ENCODE measurements at places on chromosomes 4 and X.
A peak's percentile ranks its signal among the peaks of the same experiment; 100 is the strongest.

- no peak for DNase-seq
Measured at GRCh38 chr4:145069361-145069760, 28.6 kb downstream of the ANAPC10 start.

DNA sequence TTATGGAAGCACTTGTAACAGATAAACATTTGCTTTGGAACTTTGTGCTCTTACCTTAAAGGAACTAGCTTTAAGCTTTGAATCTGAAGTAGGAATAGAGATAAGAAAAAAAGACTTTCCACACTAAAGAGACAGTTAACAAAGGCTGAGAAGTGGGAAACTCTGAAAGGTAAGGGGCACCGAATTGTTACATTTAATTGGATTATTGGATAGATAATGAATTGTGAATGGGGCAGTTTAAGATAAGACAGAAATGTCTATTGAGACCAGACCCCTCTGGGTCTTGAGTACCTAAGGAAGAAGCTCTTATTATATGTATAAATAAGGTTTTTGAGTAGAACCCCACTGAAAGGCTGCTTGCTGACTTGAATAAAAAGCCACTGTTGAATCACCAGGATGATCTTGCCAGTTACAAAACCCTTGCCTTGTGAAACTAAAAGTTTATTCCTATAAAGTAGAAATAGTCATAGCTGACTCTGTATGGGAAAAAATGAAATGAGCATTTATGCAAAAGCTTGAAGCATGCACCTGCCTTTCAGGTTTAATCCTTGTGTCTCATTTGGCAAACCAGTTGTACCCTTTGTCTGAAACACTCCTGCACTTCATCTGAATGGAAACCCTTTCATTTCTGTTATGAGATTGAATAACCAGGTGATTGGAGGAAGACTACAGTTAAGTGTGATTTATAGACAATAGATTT lies 423.2 kb downstream of the RPA4 start:
- no peak for DNase-seq

GRCh38 chr4:174260099-174260498 lies 23.4 kb downstream of the FBXO8 start:
- DNase-seq: no peak

DNA sequence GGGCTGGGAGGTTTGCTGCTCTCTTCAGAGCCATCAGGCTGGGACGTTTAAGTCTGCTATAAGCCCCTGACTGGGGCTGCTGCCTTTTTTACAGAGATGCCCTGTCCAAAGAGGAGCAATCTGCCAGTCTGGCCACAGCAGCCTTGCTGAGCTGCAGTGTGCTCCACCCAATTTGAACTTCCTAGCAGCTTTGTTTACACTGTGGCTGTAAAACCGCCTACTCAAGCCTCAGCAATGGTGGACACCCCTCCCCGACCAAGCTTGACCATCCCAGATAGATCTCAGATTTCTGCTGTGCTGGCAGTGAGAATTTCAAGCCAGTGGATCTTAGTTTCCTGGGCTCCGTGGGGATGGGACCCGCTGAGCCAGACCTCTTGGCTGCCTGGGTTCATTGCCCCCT lies 40.7 kb downstream of the SPATA18 start:
- no peak for DNase-seq

GRCh38 chrX:143461606-143462005 lies 55.7 kb downstream of the SPANXN3 start:
- DNase-seq: no peak

DNA sequence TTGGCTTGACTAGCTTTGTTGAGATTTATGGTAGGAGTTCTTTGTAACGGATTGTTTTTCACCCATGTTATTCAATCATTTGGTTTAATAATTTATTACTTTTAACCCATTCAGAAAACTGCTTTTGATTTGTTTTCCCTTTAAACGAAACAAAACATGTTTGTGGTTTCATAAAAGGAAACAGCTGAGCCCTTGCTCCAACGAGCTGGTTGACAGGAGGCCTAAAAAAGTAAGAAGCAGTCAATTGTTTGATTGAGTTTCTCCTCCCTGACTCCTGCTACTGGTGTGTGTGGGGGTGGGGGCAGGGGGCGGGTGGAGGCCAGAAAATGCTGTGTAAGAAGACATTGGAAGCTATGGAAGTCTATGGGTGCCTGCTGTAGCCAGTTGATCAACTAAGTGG lies 102.8 kb downstream of the CHRDL1 start:
- no peak for DNase-seq

DNA sequence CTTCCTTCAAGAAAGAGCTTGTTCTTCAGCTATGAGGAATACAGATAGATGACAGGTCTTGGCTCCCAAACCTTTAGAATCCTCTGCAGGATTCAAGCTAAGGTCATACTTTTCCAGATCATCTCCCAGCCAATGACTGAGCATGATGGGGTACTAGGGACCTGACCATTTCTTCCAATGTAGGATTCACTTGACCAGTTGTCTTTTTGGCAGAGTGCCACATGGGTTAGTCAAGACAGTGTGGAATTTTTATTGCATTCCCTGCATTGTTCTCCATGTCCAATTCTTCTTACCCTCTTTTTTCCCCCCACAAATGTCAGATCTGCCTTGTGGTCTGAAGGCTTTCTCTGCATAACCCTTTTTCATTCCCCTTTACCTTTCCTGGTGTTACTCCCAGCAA lies 99.5 kb downstream of the CCSER1 start:
- DNase-seq: no peak

DNA sequence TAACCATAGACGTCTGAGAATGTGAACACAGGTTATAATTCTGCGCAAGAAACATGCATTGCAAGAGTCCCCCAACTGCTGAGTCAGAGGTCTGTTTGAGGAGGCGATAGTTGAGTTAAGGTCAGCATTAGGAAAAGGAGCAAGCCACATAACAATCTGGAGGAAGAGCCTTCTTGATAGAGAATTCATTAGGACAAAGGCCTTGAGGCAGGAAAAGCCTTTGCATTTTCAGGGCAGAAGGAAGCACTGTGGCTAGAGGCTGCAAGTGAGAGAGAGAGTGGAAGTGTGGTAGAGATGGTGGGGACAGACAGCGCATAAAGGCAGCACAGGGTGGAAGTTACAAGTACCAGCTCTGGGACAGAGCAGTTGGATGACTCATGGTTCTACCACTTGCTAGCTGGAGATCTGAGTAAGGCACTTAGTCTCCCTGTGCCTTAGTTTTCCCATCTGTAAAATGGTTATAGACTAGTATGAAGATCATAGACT lies 125.8 kb upstream of the LNX1 start:
- DNase-seq: no peak

- DNase-seq: no peak
Measured at GRCh38 chr4:129282293-129282692, 186.3 kb downstream of the C4orf33 start.

GRCh38 chr4:26325191-26325590 lies 4.4 kb downstream of the RBPJ start:
- peak; percentile 16 for DNase-seq

GRCh38 chr4:181998398-181999295 lies 244.6 kb upstream of the TENM3 start:
- DNase-seq: no peak

- no peak for DNase-seq
Measured at GRCh38 chr4:55018521-55018920, 106.9 kb downstream of the KDR start.

DNA sequence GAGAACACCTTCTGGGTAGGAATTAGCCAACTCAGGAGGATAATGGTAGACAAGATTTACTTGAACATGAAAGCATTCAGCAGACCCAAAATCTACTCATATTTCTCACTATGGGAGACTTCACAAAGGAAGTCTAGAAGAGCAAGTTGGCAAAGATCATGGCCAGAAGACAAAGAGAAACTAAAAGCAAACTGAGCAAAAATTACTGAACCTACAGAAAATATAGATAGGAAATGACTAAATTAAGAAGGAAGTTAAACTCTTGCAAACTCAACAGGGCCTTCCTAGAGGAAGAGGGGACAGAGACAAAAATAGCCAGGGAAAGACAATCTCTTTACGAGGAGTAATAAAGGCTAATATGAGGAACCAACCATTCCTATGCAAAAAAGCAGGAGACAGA lies 18.7 kb downstream of the CORIN start:
- DNase-seq: no peak

DNA sequence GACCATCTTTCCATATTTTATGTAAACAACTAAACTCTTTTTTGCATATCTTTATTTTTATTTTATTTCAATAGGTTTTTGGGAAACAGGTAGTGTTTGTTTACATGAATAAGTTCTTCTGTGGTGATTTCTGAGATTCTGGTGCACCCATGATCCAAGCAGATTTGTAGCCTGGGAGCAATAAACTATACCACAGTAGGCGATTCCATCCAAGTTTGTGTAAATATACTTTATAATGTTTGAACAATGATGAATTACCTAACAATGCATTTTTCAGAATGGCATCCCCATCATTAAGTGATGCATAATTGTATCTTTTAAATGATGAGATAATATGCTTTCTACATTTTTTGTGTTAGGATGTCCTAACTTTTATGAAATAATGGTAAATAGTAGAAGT lies 39.2 kb upstream of the CYSLTR1 start:
- no peak for DNase-seq

- DNase-seq: no peak
Measured at GRCh38 chrX:1751781-1752180, 136.9 kb downstream of the ASMT start.

DNA sequence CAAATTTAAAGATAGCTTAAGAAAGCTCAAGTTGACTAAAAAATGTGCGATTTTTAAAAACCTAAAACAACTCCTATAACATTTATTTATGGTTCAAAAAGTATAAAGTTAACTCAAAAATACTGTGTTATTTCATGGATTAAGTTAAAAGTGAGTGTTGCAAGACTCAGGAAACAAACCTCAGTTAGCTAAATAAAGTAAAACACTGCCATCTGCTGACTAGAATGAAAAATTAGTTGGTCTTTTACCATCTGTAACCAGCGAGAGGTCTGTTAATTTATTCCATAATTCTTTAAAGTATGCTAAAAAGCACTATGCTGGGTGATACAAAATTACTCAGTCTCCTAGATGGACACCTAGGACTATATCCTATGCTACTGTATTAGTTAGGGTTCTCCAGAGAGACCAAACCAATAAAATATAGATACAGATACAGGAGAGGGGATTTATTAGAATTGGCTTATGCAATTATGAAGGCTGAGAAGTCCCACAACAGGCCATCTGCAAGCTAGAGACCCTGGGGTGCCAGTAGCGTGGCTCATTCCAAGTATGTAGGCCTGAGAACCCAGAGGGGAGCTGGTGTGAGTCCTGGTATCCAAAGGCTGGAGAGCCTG lies 4.9 kb upstream of the WDFY3 start:
- peak; percentile 8 for DNase-seq

GRCh38 chr4:10094841-10095240 lies 21.8 kb downstream of the WDR1 start:
- DNase-seq: no peak
